ENCODE measurements at places on chromosomes 7 and 10.

- no peak for DNase-seq
These were observed 12.2 kb downstream of the ARPC1B start for GRCh38 chr7:99386584-99387238.

DNA sequence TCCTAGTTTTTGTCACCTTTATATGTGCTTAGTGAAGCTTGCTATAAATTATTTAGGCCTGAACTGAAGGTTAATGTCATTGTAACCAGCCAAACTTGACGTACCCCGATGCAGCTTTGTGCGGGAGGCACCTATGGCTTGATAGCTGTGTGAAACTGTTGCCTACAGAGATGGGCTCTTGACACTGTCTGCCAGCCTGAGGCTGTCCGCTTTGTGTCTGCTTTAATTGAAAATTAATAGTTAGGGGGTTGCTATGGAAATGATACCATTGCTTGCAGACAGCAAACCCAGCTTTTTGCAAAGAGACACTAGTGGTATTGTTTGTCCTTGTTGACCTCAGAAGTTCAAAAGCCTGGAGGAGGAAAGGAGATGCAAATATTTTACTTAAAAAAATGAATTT, 2.1 kb upstream of the FOXP2 start:
- no peak for DNase-seq

- DNase-seq = no peak
These were observed 50.3 kb upstream of the EGR2 start for GRCh38 chr10:62866451-62866850.

- no peak for DNase-seq
These were observed 57.0 kb upstream of the GLCCI1 start for GRCh38 chr7:7911369-7912123.

GRCh38 chr7:102390697-102391484, 5.3 kb upstream of the PRKRIP1 start:
- peak; percentile 79 for DNase-seq
